SK-N-SH (cell line): ENCODE measurements at places on chromosomes 6 and 20. TPM values are rescaled to one million over a fixed set of nuclear protein-coding genes. Genes with fewer than 3 reads are reported as not detected.

Gene BANF2
- not detected in 2 replicates for polyA plus RNA-seq

Gene RPL7L1
- 22.1 and 28.7 TPM in 2 replicates for polyA plus RNA-seq

Gene LGSN
- polyA plus RNA-seq, result not detected in 2 replicates

Gene PDE10A
- polyA plus RNA-seq, result 0.43 and 0.67 TPM in 2 replicates

Gene ZNF341
- polyA plus RNA-seq, result 2.8 and 3.2 TPM in 2 replicates

Gene GGT7
- polyA plus RNA-seq, result 22.5 and 25.5 TPM in 2 replicates

Gene FAM217A
- polyA plus RNA-seq, result not detected in 2 replicates

Gene CDK19
- 6.5 and 9.1 TPM in 2 replicates for polyA plus RNA-seq

Gene FAXC
- polyA plus RNA-seq, result 9.0 and 9.1 TPM in 2 replicates

Gene NKX2-2
- polyA plus RNA-seq, result not detected in 2 replicates

Gene OGFR
- polyA plus RNA-seq, result 52.9 and 60.8 TPM in 2 replicates

Gene LRRN4
- 0.05 TPM in 1 of 2 replicates, not detected in the other for polyA plus RNA-seq

Gene ERVFRD-1
- not detected in 2 replicates for polyA plus RNA-seq

Gene SLC17A2
- not detected in 2 replicates for polyA plus RNA-seq

Gene PHACTR3
- polyA plus RNA-seq, result 0.10 and 0.18 TPM in 2 replicates

Gene PTCRA
- not detected in 2 replicates for polyA plus RNA-seq

Gene RIPPLY2
- 0.33 and 1.3 TPM in 2 replicates for polyA plus RNA-seq

Gene CLVS2
- 0.05 TPM in 2 replicates for polyA plus RNA-seq

DNA sequence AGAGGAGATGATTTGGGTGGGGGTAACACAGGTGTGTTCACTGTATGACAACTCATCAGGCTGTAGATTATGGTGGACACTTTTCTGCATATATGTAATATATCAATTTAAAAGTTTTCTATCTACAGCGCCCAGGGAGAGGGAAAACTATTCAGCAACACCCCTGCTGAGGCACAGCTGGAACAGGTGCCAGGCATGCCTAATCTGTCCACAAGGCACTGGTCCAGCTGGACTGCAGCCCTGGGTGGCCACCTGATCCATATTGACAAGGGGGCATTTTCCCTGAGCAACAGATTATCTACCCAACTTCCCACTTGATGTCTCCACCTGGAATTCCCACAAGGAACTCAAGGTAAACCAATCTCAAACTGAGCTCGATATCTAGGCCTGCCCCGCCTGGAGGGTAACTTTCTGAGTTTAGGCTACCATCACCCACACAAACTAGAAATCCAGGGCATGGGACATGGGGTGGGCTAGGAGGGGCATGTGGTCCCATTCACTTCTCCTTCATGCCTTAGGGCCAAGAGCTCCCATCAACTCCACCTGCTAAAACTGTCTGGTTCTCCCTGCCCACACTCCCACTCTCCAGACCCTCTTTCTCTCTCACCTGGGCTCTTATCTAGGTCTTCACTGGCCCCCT lies 4.6 kb downstream of the SLC22A16 start:
- no peaks in the 10 kb centered on the region; the same call in 1 of the 2 replicates for H3K27me3 ChIP-seq
- H3K4me3 ChIP-seq, result no peak overlapping the region
- DNase-seq, result no peak
- no peaks in the 10 kb centered on the region for H3K36me3 ChIP-seq

DNA sequence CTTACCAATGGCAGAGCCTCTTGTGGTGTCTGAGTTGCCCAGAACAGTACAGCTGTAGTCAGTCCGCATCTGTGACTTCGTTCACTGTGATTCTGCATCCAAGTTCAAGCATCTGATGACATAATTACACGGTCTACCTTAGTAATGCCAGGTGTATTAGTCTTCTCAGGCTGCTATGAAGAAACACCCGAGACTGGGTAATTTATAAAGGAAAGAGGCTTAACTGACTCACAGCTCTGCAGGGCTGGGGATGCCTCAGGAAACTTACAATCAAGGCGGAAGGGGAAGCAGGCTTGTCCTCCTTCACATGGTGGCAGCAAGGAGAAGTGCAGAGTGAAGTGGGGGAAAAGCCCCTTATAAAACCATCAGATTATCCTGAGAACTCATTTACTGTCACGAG lies 163.9 kb upstream of the SULF2 start:
- H3K4me1 ChIP-seq, result no peaks in the 10 kb centered on the region; the same call in 1 of the 2 replicates
- no peaks in the 10 kb centered on the region for H3K36me3 ChIP-seq
- DNase-seq, result no peak
- H3K4me3 ChIP-seq, result no peak overlapping the region
- H3K27ac ChIP-seq, result no peak overlapping the region

- no peaks in the 10 kb centered on the region for H3K36me3 ChIP-seq
- DNase-seq, result no peak
- no peak overlapping the region for H3K4me3 ChIP-seq
- H3K27me3 ChIP-seq, result no peaks in the 10 kb centered on the region
These were observed 129.4 kb upstream of the ZNF217 start for GRCh38 chr20:53723045-53723444.

GRCh38 chr6:21147995-21148394 lies 445.6 kb upstream of the SOX4 start:
- no peak overlapping the region for H3K4me3 ChIP-seq
- no peaks in the 10 kb centered on the region for H3K27me3 ChIP-seq
- no peak overlapping the region for H3K27ac ChIP-seq
- H3K36me3 ChIP-seq, result no peaks in the 10 kb centered on the region
- peaks cover 12% of the 10 kb centered on the region for H3K4me1 ChIP-seq

- no peak overlapping the region for H3K27ac ChIP-seq
- no peaks in the 10 kb centered on the region for H3K36me3 ChIP-seq
- no peaks in the 10 kb centered on the region for H3K27me3 ChIP-seq
- DNase-seq, result no peak
These were observed 74.4 kb downstream of the SMOC2 start for GRCh38 chr6:168515376-168515775.

GRCh38 chr20:48308232-48308781 lies 519.5 kb downstream of the PREX1 start:
- no peaks in the 10 kb centered on the region for H3K27me3 ChIP-seq
- H3K4me3 ChIP-seq, result no peak overlapping the region
- H3K27ac ChIP-seq, result no peak overlapping the region
- no peaks in the 10 kb centered on the region for H3K4me1 ChIP-seq
- no peaks in the 10 kb centered on the region for H3K36me3 ChIP-seq
- DNase-seq, result peak; percentile 49

DNA sequence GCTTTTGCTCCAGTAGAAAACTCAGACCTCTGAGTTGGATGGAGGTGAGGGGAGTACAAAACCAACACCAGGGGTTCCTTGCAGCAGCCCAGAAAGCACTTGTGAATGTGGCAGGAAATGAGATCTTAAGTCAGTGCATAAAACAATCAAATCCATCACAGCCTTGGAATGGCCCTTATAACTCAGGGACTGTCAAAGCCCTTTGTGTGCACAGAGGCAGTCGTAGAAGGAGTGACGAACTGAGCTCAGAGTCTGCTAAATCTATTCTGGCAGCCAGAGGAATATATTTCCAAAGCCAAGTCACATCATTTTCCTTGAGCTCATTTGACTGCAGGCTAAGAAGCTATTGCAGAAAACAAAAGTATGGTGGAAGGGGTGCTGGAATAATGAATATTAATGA lies 676.6 kb downstream of the DHX35 start:
- H3K4me1 ChIP-seq, result peaks cover 1% of the 10 kb centered on the region
- no peak overlapping the region for H3K4me3 ChIP-seq
- no peak overlapping the region for H3K27ac ChIP-seq
- DNase-seq, result no peak

- H3K4me3 ChIP-seq, result no peak overlapping the region
- no peak for DNase-seq
- H3K27ac ChIP-seq, result no peak overlapping the region
- H3K27me3 ChIP-seq, result no peaks in the 10 kb centered on the region
These were observed 477.0 kb downstream of the C6orf118 start for GRCh38 chr6:164832410-164832809.

DNA sequence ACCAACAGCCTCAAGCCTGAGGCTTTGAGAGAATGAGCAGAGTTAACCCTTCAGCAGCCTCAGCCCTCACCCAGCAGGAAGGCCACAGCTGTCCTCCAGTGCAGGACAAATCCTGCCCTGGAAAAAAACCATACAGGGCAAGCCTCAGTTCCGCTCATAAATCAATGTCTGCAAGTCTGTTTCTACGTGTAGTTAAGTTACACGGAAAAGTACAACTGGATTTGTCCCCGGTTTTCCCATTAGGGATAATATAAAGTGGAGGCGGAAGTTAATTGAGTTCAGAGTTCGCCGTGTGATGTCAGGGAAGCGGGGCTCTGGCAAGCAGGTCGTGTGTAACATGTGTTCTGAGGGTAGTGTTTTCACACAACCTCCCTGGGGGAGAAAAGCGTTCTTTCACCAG lies 44.2 kb upstream of the EYA2 start:
- H3K27ac ChIP-seq, result no peak overlapping the region
- H3K4me1 ChIP-seq, result no peaks in the 10 kb centered on the region
- H3K36me3 ChIP-seq, result no peaks in the 10 kb centered on the region
- no peaks in the 10 kb centered on the region for H3K27me3 ChIP-seq

DNA sequence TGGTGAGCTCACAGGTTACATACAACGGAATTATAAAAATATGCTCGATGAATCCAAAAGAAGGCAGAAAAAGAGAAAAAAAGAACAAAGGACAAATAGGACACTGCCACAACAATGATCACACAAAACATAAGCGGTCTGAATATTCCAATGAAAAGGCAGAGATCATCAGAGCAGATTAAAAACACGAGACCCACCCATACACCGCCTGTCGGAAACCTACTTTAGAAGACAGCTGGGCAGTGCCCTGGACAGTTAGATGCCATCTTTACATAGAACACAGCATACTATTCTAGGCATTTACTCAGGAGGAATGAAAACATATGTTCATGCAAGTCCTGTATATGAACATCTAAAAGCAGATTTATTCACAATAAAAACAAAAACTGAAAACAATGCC lies 204.1 kb downstream of the TTLL2 start:
- no peaks in the 10 kb centered on the region for H3K27me3 ChIP-seq
- no peak overlapping the region for H3K27ac ChIP-seq
- DNase-seq, result no peak
- H3K4me1 ChIP-seq, result no peaks in the 10 kb centered on the region
- no peaks in the 10 kb centered on the region for H3K36me3 ChIP-seq
- H3K4me3 ChIP-seq, result no peak overlapping the region

DNA sequence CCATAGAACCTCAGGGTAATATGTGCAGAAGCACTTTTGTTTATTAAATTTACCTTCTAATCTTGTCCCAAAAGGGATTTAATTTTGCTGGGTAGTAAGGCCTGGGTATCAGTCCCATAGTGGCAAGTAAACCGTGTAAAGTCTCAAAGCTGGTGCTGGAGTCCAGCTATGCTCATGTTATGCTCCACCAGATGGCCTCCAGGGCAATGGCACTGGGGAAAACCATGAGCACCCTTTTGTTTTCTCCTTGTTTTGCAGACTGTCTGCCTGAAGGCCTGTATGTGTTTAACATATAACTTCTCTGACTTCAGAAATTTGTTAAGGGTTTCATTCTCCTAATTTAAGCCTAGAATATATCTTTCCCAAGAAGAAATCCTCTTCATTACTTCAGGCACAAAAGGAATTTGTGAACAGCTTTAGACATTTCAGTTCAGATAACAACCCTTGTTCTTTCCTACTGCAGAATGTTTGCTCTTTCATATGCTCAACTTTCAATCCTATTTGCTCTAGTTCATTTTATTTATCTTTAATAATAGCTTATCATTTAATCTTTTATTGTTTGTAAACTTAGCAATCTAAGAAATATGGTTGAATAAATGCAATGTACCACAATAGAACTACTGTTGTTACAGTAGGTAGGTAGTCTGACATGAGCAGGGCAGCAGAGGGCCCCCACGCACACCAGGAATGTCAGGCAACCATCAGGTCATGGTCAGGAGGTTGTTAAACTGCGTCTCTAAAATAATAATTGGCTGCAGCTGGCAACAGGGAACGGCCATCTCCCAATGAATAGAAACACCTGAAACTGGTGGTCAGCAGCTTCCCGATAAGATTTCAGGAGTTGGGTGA lies 162.8 kb downstream of the TENT5A start:
- H3K4me1 ChIP-seq, result no peaks in the 10 kb centered on the region; the same call in 1 of the 2 replicates
- peaks cover 3% of the 10 kb centered on the region for H3K36me3 ChIP-seq
- H3K27ac ChIP-seq, result no peak overlapping the region
- H3K27me3 ChIP-seq, result no peaks in the 10 kb centered on the region
- H3K4me3 ChIP-seq, result no peak overlapping the region
- no peak for DNase-seq

DNA sequence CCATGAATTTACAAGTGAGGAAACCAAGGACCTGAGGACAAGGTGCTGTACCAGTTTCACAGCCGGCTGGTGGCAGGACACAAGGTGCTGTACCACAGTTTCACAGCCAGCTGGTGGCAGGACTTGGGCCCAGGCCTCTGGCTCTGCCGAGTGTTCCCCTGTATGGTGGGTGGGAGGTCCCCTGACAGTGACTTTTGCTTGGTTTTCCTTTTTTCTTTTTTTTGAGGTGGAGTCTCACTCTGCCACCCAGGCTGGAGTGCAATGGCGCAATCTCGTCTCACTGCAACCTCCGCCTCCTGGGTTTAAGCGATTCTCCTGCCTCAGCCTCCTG lies 212.4 kb downstream of the LY86 start:
- no peaks in the 10 kb centered on the region for H3K4me1 ChIP-seq
- no peak overlapping the region for H3K27ac ChIP-seq
- H3K36me3 ChIP-seq, result no peaks in the 10 kb centered on the region
- no peak for DNase-seq
- H3K27me3 ChIP-seq, result no peaks in the 10 kb centered on the region; the same call in 1 of the 2 replicates
- no peak overlapping the region for H3K4me3 ChIP-seq

DNA sequence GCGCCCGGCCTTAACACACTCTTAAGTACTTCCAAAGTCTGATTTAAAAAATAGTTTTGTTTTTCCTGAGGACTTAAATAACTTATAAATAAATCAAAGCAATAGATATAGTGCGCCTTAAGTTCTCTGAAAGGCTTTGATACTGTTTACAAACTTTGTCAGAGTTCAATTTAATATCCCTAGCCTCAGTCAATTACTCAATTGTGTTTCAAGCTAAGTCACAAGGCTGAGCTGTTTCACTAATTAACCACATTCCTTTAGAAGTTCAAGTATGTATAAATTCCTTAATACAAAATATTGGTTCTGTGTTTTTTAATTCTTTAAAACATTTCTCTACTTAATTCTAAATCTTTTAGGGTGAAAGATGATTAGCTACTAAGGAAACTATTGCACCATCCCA lies 178.4 kb upstream of the AGPAT4 start:
- no peaks in the 10 kb centered on the region for H3K4me1 ChIP-seq
- DNase-seq, result no peak
- H3K27ac ChIP-seq, result no peak overlapping the region
- H3K36me3 ChIP-seq, result no peaks in the 10 kb centered on the region

DNA sequence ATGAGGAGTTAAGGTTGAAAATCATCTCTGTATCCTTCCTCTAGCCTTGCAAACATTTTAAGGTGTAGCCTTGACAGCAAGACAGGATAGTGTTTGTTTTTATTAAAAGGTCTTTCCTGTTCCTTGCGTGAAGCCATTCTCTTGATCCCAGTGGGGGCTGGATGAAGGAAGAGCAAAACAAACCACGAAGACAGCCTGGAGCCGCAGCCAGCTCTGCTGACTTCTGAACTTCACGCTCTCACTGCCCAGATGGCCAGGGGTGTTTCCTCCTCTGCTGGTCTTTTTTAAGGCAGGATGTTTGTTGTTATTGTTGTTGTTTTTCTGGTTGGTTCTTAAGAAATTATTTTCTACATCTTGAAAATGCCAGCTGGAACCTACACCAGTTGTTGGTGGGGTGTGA lies 156.4 kb downstream of the MTHFD1L start:
- H3K4me3 ChIP-seq, result no peak overlapping the region
- DNase-seq, result no peak
- no peaks in the 10 kb centered on the region for H3K27me3 ChIP-seq
- peaks cover 32% of the 10 kb centered on the region for H3K36me3 ChIP-seq
- no peak overlapping the region for H3K27ac ChIP-seq
- peaks cover 2% of the 10 kb centered on the region; the same call in 1 of the 2 replicates for H3K4me1 ChIP-seq
